ENCODE measurements at places on chromosomes 7 and 10.
A peak's percentile ranks its signal among the peaks of the same experiment; 100 is the strongest.

DNA sequence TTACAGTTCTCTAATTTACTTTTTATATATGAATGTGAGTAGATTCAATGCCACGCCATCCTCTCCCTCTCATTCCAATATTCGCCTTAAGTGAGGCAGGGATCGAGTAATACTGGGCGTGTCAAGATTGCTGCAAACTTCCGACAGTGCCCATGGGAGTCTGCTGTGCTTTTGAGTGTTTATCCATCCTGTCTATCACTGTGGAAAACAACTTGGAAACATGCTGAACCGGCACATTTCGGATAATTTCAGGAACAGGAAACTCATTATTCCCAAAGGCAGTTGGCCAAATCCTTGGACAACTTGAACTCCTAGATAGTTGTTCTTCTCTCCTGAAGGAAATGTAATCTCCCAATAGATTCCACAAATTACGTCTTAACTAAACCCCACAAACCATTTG is 28.5 kb downstream of the PIP4K2A start:
- no peak for DNase-seq

- no peak for DNase-seq
These were observed 13.4 kb upstream of the ERCC6 start for GRCh38 chr10:49552277-49552676.

DNA sequence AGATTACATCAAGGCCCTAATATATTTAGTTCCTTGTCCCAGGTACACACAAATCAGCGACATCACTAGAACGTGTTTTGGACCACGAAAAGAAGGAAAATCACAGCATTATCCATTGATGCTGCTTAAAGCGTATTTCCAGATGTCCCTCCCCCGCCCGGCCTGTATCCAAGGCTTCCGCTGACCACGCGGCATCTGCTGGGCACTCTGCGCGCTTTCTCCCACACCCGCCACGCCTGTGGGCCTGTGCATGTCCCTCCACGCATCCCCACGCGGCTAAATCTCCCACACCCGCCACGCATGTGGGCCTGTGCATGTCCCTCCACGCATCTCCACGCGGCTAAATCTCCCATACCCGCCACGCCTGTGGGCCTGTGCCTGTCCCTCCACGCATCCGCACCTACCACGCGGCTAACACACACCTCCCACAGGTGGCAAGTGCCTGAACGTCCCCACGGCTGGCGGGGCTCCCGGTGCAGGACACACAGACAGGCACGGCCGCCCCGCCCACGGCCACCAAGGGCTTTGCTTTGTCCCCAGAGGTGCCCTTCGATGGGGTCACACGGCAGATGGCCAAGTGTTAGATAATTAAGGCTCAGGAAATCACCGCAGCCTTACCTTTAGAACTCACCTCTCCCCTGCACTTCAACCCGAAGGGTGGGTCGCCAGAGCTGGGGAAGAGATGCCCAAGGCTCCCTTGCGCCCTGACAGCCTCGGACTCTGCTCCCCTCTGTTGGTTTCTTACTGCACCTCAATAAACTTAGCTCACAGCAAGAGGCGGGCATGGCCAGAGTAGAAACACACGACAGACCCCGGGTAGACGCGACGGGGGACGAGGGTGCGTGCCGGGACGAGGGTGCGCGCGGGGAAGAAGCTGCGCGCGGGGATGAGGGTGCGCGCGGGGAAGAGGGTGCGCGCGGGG is 49.5 kb downstream of the DIP2C start:
- no peak for DNase-seq

DNA sequence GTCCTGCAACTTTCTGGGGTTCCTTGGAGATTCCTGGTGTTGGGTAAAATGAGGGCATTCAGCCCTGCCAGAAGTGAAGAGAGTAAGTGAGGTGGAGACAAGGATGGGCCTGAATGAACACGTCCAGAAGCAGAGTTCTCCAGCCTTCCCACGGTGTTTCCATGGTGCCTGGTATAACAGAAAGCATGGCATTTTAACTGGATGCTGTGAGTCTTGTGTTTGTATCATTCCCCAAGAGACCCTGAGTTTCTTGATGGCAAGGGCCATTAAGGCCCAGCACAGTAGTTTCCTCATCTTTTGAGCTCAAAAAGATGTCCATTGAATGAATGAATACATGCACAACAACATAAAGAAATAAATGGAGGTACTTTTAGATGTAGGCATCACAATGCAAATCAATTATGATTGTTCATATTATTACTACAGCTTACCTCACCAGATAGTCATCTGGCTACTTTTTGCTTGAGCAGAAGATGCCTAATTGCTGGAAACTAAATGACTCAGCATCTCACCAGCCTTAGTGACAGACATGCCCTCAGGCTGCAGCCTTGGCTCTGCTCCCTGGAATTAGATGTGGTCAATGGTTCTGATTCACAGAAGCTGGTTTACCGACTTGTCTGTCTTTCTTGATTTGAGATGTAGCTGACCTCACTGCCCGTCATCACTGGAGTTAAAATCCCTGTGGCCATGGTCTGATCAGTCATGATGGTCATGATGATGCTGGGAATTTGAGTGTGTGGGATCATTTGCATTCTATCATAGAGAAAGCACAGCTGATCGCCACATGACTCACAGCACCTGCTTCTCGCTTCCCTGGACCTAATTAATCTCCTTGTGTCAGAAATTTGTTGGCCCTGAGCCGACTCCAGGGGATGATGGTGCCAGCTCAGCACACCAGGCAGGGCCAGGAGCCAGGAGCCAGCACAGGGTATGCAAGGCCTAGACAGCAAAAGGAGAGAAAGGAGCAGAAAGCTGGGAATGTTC is 83.9 kb downstream of the CXCL12 start:
- no peak for DNase-seq

DNA sequence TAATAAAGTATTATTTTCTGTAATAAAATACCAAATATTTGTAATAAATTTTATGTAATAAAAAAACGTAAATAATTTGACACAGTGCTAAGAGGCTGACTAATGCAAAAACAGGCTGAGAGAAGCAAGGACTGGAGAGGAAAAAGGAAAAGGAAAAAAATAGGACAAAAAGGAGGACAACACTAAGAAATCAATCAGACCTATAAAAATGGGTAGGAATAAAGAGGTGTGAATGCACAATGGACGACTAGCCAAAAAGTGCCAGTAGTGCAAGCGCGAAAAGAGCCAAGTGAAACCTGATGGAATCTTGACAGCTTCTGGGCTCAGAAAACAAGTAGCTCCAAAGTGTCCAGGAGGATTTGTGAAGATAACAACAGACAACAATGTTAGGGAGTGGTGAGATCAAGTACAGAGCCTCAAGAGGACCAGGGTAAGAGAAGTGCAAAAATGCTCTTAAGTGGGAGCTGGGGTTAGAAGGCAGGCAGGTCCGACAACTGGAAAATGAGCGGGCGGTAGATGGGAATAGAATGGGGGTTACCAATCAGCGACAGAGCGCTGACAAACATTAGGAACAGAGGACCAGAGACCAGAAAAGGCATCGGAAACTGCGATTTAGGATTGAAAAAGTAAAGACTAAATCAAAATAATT is 1.2 kb downstream of the BRAF start:
- DNase-seq, result no peak

DNA sequence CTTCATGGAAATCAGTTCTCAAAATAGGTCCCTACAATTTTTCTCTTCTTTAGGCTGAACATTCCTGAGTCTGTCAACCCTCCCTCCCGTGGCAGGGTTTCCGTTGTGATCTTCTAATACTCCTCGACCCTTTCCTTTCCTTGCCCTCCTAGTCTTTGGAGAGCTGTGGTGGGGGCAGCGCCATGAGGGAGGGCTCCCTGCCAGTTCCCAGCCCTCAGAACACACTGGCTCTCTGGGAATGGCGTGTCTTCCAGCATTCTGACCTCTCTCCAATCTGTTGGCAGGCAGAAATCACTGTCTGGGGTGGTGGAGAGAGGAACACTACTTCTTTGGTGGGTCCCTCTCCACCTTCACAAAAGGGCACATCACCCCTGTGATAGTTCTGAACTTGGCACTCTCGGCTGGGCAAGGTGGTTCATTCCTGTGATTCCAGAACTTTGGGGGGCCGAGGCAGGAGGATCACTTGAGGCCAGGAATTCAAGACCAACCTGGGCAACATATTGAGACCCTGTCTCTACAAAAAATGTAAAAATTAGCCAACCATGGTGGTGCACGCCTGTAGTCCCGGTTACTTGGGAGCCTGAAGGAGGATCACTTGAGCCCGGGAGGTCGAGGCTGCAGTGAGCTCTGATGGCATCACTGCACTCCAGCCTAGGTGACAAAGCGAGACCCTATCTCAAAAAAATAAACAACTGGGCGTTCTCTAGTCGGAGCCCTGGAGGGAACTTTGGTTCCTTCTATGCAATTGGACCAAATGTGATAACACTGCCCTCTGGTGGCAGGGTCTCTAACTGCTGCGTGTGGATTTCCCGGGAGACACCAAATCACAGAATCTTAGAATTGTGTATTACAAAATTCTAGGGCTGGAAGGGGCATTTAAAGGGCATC is 13.1 kb upstream of the ARPC1A start:
- DNase-seq, result peak; percentile 60

DNA sequence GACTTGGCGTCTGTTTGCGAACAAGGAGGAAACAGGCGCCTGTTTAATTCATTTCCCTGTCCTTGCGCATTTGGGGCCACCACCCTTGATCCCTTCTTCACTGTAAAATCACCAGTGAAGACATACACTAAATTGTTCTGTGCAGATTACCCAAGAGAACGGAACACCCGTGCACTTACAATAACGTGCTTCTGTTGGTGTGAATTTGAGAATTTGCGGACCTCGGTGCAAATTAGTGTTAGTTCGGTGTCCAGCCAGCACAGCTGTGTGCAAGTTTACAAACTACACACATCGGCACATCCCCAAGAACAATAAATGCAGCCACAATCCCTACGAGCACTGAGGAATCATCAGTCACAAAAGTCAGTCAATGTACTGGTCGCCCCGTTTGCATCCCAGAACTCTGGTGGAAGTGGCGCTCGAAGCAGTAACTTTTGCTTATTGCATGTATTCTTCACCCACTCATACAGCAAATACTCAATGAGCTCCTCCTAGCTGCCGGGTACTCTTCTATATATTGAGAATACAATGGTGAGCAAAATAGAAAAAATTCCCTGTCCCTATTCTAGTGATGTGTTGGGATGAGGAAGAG is 786 bp upstream of the CNOT4 start:
- no peak for DNase-seq

GRCh38 chr7:23333671-23334246 is 34.6 kb downstream of the MALSU1 start:
- no peak for DNase-seq

DNA sequence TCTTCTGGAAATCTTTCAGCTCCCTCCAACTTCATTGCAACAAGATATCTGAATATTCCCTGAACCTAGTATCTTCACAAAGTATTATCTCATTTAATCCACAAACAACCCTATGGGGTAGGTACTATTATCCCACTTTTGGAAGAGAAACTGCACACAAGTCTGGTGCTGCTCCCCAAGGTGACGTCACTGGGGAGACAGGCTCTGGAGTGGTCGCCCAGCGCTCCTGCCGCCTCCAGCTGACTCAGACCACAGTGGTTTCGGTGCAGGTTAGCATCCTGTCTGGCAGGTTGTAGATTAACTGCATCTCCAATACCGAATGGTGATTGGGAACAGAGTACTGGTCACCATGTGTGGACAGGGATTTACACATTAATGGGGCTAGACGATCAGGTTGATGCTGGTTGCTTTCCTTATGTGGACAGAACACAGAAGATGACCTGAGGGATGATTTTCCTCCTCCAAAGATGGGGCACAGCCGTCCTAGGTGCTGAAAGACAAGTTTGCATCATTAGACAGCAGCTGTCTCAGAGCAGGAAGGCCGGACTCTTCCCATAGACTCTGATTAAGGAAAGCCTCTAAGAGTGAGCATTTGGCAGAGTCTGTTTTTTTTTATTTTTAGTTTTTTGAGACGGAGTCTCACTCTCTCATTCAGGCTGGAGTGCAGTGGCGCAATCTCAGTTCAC is 128.6 kb downstream of the TRRAP start:
- DNase-seq, result no peak

DNA sequence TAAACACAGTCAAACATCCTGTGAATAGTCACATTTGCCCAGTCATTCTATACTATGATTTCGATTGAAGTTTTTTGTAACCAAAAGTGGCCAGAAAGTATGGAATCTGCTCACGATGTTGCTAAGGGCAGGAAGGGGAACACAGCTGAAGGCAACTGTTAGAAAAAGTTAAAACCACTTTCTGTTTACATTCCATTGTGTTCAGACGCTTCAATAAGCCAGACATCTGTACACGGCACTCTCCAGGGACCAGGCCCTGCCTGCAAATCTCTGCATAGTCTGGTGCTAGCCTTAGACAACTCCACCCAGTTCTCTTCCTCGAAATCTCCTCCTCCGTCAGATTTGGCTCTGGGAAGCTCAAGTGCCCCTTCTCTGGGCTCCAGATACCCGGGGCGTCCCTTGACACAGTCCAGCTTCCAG is 17.1 kb upstream of the TMEM120A start:
- DNase-seq, result no peak

- no peak for DNase-seq
These were observed 97.2 kb upstream of the DKK1 start for GRCh38 chr10:52216852-52217251.

DNA sequence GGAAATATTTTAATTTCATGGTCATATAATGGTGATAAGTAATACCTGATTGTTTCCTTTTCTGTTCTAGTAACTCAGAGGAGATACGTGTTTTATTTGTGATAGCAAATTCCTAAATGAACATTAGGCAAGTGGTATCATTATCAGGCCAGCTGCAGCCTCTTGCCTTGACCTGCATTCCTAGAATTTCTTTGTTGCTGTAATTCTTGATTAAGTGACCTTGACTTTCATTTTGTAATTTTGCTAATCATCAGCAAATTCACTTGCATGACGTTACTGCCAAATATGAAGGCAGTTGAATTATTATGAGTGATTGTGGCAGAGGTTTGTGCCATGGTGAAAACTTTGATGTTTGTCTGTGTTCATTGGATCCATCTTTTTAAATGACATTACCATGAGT is 5.6 kb upstream of the AS3MT start:
- DNase-seq, result no peak

GRCh38 chr10:2236876-2237275 is 499.6 kb upstream of the ADARB2 start:
- DNase-seq, result no peak

DNA sequence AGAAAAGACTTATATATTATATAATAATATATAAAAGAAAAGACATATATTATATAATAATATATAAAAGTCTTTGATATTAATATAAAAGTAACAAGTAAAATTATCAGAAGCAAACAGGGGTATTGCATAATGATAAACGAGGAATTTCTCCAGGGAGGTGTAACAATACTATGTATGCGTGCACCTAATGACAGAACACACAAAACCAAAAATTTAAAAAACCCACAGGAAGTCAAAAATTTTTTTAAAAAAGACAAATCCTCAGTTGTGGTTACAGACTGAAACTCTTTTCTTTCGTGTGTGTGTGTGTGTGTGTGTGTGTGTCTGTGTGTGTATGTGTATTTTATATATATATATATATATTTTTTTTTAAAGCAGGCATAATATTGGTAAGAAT is 279.2 kb upstream of the DPP6 start:
- no peak for DNase-seq

GRCh38 chr10:32005050-32005449 is 51.2 kb downstream of the KIF5B start:
- DNase-seq, result peak; percentile 21

DNA sequence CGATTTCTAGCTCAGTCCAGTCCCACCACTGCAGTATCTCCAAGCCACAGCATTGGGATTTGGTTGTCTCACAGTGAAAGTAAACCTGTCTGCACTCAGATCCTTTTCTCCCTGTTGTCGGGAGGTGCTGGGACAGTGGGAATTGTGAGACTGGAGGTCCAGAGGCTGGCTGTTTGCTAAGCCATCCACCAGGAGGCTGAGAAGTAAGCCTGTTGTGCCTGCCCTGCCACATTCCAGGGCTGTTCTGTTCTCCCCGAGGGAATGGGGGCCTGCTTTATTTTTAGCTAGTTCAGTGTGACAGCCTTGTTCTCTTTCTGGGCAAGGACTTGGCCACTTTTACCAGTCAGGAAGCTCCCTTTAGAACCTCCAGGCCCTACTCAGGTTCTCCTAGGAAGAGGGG is 54.9 kb downstream of the HK1 start:
- DNase-seq, result no peak

Measured in T follicular helper cell (primary cell).